Sigmoid colon (tissue), 7 donors: ENCODE measurements at places on chromosomes 4 and X. TPM values are rescaled to one million over a fixed set of nuclear protein-coding genes. Genes with fewer than 3 reads are reported as not detected.

- H3K4me1 ChIP-seq: no peaks in the 10 kb centered on the region
- no peak overlapping the region for H3K27ac ChIP-seq
- H3K36me3 ChIP-seq: no peaks in the 10 kb centered on the region
- H3K27me3 ChIP-seq: no peaks in the 10 kb centered on the region
Measured at GRCh38 chr4:40357738-40358137, 22.6 kb downstream of the CHRNA9 start.

- H3K27me3 ChIP-seq: no peaks in the 10 kb centered on the region
- no peaks in the 10 kb centered on the region for H3K4me1 ChIP-seq
- no peak overlapping the region for H3K27ac ChIP-seq
- no peak for DNase-seq
Measured at GRCh38 chr4:148330724-148331123, 111.5 kb downstream of the NR3C2 start.

Gene USP17L26
- total RNA-seq: not detected

Gene HMX1
- total RNA-seq: 1.7 TPM
